NCI-H446 treated with DMSO at 0.1 percent for 48 hours (cell line): ENCODE measurements at places on chromosomes 7 and 10.

GRCh38 chr7:43105521-43106120, 6.8 kb upstream of the HECW1 start:
- no peak for DNase-seq

- no peak for DNase-seq
These were observed 31.6 kb upstream of the LYZL1 start for GRCh38 chr10:29257106-29257783.

GRCh38 chr7:111784296-111784695, 222.0 kb upstream of the IMMP2L start:
- no peak for DNase-seq

DNA sequence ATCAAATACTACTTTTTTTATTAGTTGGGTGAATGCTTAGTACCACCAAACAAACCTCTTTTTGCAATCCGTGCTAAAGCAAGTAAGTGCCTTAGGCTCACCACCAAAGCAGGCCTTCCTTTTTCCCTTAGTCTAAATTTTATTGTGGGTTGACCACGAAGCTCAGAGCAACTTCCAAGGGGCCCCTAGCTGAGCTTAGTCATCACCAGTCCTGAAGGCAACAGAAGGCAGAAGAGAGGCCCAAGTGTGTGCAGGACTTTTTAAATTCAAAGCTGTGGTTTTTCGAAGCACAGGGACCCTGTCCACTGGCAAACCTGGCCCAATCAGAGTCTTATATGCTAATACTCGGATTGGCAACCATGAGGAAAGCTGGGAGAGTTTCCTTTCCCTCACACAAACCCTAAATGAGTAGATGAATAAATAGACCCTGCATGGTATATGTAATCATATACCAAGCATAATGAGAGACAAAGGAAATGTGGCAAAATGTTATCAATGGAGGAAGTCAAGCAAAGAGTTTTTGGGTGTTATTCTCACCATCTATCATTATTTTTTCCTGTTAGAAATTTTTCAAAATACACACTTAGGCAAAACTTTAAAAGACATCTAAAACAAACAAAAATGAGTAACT, 453.2 kb upstream of the GALNT17 start:
- no peak for DNase-seq

- no peak for DNase-seq
These were observed 13.0 kb downstream of the DOCK1 start for GRCh38 chr10:126917975-126918908.
